Left lung (tissue), 14 donors: ENCODE measurements at places on chromosomes 4 and X. TPM values are rescaled to one million over a fixed set of nuclear protein-coding genes. Genes with fewer than 3 reads are reported as not detected.

- H3K27me3 ChIP-seq: no peaks in the 10 kb centered on the region
- DNase-seq: peak; percentile 91
- peak overlapping the region; percentile 54 for H3K27ac ChIP-seq
- no peaks in the 10 kb centered on the region for H3K36me3 ChIP-seq
- peaks cover 70% of the 10 kb centered on the region for H3K4me1 ChIP-seq
Observed at GRCh38 chr4:76984788-76985211, 35.2 kb downstream of the SEPTIN11 start.

PITX2 gene
- total RNA-seq: not detected

DNA sequence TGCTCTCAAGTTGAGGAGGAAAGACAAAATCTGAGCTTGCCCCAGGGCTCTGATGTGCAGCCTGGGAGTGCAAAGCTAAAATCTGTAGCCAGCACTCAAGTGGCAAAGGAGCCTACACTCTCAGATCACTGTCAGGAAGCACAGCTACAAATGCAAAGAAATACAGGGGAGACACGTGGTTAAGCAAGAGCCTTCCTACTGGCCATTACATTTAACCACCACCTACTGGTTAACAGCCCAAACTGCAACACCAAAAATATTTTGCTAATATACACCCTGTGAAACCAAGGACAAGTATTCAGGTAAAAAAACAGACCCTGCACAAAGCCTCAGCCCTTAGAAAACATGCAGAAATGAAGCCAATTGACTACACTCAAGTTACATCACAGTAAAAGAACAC is 170.4 kb upstream of the FGF16 start:
- no peak overlapping the region for H3K27ac ChIP-seq
- H3K27me3 ChIP-seq: no peaks in the 10 kb centered on the region
- no peaks in the 10 kb centered on the region for H3K36me3 ChIP-seq
- no peak overlapping the region for H3K4me3 ChIP-seq
- H3K4me1 ChIP-seq: no peaks in the 10 kb centered on the region

GRCh38 chrX:27598312-27598711 is 8.2 kb downstream of the DCAF8L2 start:
- no peak overlapping the region for H3K4me3 ChIP-seq
- no peaks in the 10 kb centered on the region for H3K4me1 ChIP-seq
- DNase-seq: no peak
- H3K36me3 ChIP-seq: no peaks in the 10 kb centered on the region
- H3K27me3 ChIP-seq: no peaks in the 10 kb centered on the region

- no peaks in the 10 kb centered on the region for H3K4me1 ChIP-seq
- H3K36me3 ChIP-seq: no peaks in the 10 kb centered on the region
- no peak for DNase-seq
- no peaks in the 10 kb centered on the region for H3K27me3 ChIP-seq
- H3K4me3 ChIP-seq: no peak overlapping the region
- H3K27ac ChIP-seq: no peak overlapping the region
Observed at GRCh38 chrX:121581885-121582284, 534.5 kb downstream of the GLUD2 start.

ATP2B3 gene
- not detected for total RNA-seq

ATG4A gene
- 18.4 TPM for total RNA-seq

DNA sequence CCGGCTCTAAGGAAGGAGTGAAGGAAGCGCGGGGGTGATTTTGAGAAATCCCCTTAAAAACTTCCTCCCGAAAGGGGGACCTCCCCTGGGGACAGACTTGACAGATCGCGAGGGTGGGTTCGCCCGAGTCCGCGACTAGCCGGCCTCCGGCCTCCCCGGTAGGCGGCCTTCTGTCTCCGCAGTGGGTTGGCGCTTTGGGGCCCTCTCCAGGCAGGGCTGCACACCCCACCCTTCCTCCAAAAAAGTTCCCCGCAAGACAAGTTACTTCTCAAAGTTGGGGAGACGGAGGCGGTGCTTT is 24.8 kb downstream of the HOPX start:
- H3K36me3 ChIP-seq: no peaks in the 10 kb centered on the region
- peak overlapping the region; percentile 39 for H3K4me3 ChIP-seq
- H3K27ac ChIP-seq: peak overlapping the region; percentile 17
- DNase-seq: no peak
- peaks cover 4% of the 10 kb centered on the region for H3K27me3 ChIP-seq

SMIM31 gene
- total RNA-seq: not detected

DNA sequence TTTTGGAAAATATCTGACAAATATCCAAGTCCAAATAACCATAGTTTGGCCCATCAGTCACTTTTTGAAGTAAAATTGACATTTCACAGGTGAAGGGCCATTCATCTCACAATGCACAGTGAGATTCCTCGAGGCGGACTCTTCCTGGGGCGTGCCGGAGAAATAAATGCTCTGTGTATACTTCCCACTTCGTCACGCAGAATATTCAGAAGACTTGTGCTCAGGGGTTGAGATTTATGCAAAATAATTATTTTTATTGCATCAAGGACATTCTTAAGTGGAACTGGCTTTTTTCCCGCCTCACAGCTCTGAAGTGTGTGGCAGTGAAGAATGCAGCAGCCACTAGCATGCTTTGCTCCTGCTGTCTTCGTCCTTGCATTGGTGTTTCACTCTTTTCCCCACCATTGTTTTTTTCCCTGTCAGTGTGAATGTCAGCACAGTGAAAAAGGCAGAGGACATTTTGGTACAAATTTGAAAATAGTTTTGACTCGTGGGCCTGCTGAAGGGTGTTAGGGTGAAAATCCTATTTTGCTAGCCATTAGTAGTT is 70.6 kb downstream of the FAM193A start:
- H3K4me3 ChIP-seq: no peak overlapping the region
- peaks cover 10% of the 10 kb centered on the region for H3K4me1 ChIP-seq
- H3K27ac ChIP-seq: no peak overlapping the region
- H3K36me3 ChIP-seq: no peaks in the 10 kb centered on the region
- DNase-seq: no peak
- H3K27me3 ChIP-seq: no peaks in the 10 kb centered on the region

INTS6L gene
- 6.2 TPM for total RNA-seq
